ENCODE measurements at places on chromosomes 6 and 20.

GRCh38 chr6:16236631-16237199 lies 1.7 kb upstream of the GMPR start:
- DNase-seq, result no peak

- no peak for DNase-seq
Observed at GRCh38 chr20:17456279-17456678, 74.9 kb downstream of the BFSP1 start.

GRCh38 chr6:47722194-47722593 lies 23.8 kb downstream of the ADGRF4 start:
- no peak for DNase-seq

GRCh38 chr6:96171112-96171511 lies 155.3 kb downstream of the FUT9 start:
- no peak for DNase-seq

DNA sequence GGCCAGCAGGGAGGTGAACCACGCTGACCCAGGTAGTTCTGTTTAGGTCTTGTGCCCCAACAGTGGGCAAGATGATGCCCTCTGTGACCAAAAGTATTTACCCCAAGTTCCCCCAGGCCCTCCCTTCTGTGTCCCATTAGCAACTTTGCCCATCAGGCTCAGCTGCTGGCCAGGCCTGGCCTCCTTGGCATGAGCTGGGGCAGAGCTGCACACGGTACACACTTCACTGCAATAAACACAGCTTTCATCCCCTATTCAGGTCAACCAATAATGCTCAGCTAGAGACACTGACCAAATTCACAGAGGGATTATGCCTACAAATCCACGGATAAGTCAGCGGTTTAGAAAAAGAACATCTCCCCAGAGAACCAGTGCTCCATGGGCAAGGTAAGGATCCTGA lies 103.7 kb downstream of the SLC23A2 start:
- DNase-seq, result no peak

DNA sequence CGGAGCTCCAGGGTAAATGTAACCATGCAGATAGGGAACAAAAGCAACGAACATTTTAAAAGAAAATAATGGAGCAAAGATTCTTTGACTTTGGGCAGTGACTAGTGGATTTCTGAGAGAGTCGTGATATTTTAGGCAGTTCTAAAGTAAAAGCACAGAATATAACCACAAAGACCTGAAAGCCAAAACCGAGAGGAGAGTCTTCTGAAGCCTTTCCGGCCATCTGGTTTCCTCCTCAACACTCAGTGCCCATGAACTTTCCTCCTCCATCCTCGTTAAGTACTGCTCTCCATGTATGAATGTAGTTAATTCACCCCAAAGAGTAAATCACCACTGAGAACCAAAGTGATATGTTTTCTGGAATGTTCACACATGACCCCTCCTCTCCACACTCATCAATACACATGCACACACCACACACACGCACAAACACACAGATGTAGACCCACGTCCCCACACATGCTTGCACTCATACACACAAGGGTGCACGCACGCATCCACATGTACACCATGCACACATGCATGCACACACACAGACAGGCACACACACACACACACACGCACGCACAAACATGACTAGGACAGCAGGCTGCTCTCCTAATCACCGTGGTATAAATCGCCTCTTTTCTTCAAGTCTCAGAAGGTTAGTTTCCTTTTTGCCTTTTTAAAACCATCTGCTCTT lies 109.5 kb downstream of the MYLK4 start:
- DNase-seq, result no peak

- no peak for DNase-seq
Observed at GRCh38 chr6:158505194-158505593, 54.7 kb upstream of the TMEM181 start.

Measured in T-helper 2 cell (primary cell).